ENCODE measurements at places on chromosomes 12 and 14. TPM values are rescaled to one million over a fixed set of nuclear protein-coding genes. Genes with fewer than 3 reads are reported as not detected.

DNA sequence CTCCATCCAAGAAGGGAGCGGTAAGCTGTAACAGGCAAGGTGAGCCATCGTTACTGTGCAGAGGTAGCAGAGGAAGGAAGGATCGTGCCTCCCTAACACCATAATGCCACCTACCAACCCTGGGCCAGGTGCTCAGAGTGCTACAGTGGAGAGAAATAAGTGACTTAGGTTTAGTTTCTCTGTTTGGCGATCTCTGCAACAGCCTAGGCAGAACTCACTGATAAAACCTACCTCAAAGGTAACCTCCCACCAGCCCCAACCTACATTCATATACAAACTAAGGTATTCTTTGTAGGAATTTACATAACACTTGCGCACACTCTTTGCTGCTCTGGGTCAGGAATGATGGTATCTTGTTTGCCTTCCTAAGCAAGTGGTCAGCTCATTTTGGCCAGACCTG lies 93.4 kb upstream of the TMEM132D start:
- DNase-seq = no peak

DNA sequence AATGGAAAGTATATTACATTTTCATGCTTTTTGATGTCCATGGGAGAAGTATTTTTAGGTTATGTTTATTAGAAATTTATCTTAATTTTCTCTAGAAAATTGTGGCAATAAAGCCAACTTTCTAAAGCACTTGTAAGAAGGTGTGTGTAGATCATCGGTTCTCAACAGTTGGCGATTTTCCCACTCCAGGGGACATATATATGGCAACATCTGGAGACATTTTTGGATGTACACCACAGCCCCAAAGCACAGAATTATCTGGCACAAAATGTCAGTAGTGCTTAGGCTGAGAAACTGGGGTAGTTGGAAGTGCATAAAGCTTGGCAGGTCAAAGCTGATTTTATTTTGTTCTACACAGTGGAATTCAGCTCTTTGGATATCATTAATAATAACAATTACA lies 86.9 kb downstream of the FLRT2 start:
- DNase-seq = no peak

- DNase-seq = no peak
These were observed 123.7 kb downstream of the DAD1 start for GRCh38 chr14:22465201-22465840.

- DNase-seq = no peak
These were observed 7.6 kb downstream of the KRT85 start for GRCh38 chr12:52359621-52360061.

The SLC39A2 gene
- 0.08 TPM for total RNA-seq
